ENCODE measurements at places on chromosomes 1 and 21.
A peak's percentile ranks its signal among the peaks of the same experiment; 100 is the strongest.

GRCh38 chr1:100353071-100353801 is 930 bp downstream of the CDC14A start:
- DNase-seq = peak; percentile 37

GRCh38 chr21:46124926-46125845 is 27.3 kb downstream of the COL6A2 start:
- no peak for DNase-seq

DNA sequence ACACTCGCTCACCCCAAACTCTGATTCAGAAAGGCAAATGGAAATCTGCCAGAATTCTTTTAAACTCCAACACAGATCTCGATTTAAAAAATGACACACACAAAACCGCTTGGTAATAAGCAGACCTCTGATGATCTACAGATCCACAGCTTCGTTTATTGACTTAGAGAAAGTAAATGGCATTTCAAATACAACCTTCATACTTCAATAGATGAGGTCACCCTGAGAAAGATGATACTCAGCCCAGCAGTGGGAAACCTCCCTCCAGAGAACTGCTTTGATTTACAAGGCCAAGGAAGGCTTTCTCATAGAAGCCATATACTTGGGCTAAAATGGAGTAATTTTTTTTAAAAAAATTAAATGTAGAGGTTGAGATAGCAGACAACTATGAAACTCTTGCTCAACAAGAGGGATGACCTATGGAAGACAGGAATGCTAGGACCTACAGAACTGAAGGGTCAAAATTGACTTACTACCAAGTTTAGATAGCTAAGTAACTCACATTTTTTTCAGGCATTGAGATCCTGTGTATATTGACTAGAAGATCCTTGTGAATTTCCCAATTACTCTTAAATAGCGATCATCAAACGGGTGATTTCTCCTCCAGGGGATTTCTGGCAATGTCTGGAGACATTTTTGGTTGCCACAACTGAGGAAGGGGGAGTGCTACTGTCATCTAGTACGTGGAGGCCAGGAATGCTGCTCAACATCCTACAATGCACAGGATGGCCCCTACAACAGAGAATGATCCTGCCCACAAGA is 143.9 kb downstream of the CLIC6 start:
- DNase-seq = no peak

DNA sequence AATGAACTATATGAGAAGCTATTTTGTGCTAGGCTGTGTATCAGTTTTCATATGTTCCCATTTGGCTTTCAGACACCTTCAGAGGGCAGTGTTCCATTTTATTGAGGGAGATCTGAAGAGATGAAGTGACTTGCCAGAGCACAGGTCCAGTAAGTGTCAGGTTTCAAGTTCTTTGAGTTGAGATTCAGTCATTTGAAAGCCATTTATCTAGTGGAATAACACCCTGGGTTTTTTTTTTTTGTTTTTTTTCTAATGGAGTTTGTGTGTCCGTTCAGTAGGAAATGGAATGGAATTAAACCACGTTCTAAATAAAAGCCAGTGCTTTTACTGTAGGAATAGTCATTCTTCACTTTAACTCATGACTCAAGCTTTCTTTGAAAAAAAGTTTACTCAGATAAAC is 652.9 kb upstream of the USP24 start:
- no peak for DNase-seq

GRCh38 chr1:46065405-46065804 is 67.0 kb downstream of the PIK3R3 start:
- DNase-seq = peak; percentile 50

- peak; percentile 19 for DNase-seq
Observed at GRCh38 chr1:32100359-32100758, 7.5 kb upstream of the KPNA6 start.

GRCh38 chr1:6450943-6451373 is 15.0 kb downstream of the TNFRSF25 start:
- DNase-seq = no peak

- DNase-seq = no peak
Observed at GRCh38 chr1:234139966-234140365, 233.3 kb upstream of the COA6 start.

- DNase-seq = no peak
Observed at GRCh38 chr21:44734841-44735240, 23.5 kb upstream of the TSPEAR start.

DNA sequence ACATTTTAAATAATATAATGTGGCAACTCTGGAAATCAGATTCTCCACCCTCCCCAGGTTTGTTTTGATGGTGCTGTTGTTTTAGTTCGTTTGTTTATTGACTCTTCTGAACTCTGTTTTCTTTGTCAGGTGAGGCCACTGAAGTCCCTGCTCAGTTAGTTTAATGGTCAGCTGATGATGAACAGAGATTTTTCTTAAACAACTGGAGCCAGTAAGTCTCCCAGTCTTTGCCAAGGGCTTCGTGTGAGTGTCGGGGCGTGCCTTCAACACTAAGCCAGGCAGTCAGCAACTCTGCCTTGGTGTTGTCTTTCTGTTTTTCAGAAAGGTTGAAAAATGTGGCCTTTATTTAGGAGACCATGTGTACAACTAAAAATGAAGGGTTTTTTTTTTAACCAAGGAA is 58.9 kb downstream of the TEX35 start:
- DNase-seq = no peak

GRCh38 chr1:157262891-157263290 is 124.7 kb upstream of the ETV3 start:
- no peak for DNase-seq

DNA sequence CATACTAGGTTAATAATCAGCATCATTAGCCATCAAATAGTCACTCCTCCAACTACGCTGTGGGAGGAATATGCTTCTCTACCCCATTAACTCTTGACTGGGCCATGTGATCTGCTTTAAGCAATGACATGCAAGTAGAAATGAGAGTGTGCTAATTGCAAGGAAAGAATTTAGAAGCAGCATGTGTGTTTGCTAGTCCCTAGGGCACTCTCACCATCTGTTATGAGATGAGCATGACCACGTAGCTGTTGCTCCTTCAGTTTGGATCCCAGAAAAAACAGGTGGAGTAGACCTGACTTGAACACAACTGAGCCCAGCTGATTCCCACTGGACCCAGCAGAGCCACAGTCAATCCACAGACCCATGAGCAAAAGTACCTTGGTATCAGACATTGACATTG is 19.7 kb upstream of the RGS7 start:
- no peak for DNase-seq

DNA sequence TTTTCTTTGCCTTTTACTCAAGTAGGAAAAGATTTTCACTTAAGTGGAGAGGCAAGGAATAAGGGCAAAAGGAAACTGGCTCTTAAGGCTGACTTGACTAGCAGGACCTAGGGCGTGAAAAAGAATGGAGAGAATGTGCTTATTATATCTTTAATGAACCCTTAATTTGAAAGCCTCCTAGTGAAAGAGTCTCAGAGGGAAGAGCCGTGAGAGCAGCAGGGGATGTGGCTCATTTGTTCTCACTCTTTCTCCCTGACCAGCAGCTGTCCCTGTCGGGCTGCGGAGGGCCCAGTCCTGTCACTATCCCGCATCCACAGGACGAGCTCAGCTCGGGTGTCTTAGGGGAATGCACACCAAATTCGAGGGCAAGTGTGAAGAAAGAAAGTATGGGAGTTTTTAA is 180.1 kb downstream of the EDEM3 start:
- no peak for DNase-seq

DNA sequence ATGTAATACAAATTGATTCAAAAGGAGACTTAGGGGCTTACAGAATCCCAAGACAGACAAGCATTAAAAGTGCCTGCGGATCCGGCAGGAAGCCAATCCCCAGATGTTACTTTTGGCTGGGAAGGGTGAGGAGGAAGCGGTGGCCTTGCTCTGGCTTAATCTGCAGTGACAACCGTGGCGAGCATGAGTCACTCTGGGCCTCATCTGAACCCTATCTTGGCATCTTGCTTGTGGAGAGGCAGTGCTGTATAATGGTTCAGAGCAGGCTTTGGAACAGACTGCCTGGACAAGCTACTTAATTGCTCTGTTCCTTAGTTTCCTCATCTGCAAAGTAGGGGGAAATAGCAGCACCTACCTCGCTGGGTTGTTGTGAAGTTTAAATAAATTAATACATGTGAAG is 74.1 kb downstream of the XCL2 start:
- DNase-seq = peak; percentile 73
